ENCODE measurements at places on chromosomes 2 and 18.
A peak's percentile ranks its signal among the peaks of the same experiment; 100 is the strongest.

DNA sequence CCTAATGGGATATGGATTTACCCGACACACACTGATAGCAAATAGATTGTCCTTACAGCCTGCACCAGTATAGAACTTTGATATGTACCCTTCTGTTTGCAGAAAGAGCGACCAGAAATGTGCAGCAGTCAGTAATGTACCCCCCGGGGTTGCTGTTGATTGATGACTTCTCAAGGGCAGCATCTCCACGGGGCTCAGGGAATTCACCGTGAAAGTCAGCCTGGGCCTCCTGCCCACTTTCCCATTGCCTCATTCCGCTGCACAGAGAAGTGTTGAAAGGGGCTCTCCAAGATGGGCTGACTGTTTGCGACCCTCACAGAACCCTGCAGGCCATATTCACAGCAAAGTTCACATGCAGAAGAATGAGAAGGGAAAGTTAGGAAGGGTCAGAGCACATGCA, 241.3 kb downstream of the PRKCE start:
- no peak for DNase-seq

DNA sequence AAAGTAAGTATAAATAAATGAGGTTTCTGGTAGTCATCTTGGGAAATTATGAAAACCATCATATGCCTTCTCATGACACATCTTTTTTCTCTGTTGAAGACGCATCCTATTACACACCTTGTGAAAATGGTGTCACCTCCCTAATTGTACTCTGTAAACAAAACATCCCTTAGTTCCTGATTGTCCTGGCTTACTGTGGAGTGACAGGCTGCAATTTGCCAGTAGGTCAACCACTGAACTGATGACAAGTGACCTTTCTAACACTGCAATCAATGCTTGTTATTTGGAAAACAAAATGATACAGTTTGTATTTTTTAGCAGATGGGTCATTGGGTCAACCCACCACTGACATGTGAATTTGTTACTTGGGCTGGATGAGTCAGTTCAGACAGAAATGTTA, 219.5 kb downstream of the PTPRM start:
- no peak for DNase-seq

- DNase-seq: no peak
Observed at GRCh38 chr2:206031162-206031784, 54.7 kb downstream of the INO80D start.

DNA sequence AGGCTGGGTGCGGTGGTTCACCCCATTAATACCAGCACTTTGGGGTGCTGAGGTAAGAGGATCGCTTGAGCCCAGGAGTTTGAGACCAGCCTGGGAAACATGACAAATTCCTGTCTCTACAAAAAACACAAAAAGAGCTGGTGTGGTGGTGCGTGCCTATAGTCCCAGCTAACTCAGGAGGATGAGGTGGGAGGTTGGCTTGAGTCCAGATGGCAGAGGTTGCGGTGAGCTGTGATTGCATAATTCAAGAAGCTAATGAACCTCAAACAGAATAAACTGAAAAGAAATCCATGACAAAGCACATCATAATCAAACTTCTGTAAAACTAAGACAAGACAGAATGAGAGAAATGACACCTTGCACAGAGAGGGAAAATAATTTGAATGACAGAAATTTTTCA, 54.8 kb downstream of the SEMA4F start:
- DNase-seq: no peak

DNA sequence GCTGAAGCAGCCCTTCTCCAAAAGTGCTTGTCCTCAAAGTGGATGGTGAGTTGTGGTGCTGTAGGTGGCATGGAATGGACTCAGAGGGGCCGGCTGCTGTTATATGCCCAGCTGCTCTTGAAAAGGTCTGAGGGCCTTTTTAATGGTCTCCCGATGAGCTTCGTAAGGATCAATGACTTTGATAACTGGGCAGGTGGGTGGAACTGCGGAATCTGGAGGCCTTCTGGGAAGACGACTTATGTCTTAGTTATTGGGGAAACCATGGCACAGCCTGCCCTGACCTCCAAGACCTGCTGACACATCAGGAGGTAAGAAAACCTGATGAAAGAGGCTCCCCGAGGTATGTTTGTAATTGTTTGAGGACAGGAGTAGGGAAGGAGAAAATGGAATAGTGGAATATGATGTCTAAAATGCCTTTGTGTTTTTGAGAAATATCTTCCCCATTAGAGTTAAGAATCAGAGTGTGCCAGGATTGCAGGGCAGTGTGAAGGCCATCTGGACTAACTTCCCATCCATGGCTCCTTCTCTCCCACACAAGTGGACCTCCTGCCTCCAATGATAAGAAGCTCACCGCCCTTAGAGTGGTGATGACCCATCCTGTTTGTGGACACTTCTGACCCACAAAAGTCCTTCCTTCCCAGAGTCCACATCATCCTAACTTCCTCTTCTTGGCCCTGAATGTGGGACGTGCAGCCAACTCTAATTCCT, 236.1 kb downstream of the FHOD3 start:
- DNase-seq: no peak

DNA sequence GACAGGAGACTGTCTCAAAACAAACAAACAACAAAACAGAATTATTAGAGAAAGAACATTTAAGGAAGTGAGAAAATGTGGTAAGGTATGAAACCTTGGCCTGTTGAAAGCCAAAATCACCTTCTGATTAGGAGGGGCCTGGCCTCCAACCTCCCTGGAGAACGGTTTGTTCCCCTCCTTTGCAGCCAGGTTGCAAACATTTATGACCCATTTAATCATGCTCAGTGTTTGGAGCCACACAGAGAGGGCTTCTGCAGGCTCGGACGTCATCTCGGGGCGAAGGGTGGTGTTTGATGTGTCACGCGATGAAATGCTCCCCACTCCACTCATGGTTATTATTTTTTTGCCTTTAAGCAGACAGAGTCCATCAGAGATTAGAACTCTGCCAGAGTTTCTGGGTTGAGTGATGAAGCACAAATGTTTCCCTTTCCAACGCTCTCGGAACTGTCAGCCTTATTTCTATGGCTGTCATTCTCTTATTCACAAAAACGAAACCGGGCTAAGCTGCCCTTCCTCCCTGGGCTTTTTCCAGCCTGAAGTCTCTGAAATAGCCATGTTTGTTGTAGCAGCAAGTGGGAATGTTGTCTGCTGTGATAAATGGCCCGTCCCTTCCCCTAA, 33.6 kb upstream of the ROCK2 start:
- no peak for DNase-seq

GRCh38 chr2:238818561-238818960, 29.3 kb upstream of the TWIST2 start:
- DNase-seq: no peak

DNA sequence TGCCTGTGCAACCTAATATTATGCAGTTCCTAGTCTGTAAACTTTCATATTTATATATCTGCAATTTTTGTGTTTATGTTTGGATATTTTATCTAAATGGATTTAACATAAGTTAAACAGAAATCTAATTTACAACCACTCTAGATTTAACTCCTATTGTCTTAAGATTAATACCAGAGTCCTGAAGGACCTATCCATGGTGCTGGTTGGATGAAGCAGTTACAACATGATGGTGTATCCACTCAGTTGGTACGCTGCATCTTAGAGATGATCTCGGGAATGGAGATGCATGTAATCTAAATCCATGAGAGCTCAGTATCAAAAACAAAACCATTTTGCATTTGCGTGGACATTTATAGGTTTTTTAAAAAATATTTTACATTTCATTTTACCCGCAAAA, 745.9 kb upstream of the SLC8A1 start:
- DNase-seq: no peak

DNA sequence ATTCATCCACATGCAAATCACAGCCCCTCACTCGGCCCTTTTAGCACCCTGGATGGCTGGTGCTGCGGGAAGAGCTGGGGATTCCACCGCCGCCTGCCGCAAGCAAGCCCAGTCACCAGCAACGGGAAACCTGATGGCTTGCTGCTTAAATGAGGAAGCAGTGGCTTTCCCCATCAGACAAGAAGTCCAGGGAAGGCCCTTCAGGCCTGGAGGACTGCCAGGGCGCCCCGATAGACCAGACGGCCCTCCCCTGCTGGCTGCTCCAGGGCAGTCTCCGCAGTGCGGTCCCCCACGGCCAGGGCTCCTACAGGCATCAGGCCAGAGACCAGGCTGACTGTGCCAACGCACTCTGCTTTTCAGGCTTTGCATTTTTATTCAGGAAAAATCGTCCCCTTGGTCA, 439.1 kb downstream of the EIPR1 start:
- DNase-seq: no peak

DNA sequence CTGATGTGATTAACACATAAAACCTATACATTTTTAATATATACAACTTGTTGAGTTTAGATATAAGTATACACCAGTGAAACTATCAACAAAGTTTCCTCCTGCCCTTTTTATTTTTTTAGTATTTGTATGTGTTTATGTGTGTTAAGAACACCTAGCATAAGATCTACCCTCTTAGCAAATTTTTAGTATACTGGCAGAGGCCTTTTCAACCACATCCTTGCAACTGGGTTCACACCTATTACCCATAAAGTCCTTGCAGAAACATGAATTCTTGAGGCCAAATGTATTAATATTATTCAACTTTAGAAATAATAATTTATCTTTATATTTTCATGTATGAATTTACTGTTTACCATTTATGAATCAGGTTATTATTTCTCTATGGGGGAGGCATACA, 119.7 kb upstream of the CRIM1 start:
- DNase-seq: no peak

GRCh38 chr2:64283641-64284361, 139.6 kb upstream of the PELI1 start:
- peak; percentile 21 for DNase-seq

DNA sequence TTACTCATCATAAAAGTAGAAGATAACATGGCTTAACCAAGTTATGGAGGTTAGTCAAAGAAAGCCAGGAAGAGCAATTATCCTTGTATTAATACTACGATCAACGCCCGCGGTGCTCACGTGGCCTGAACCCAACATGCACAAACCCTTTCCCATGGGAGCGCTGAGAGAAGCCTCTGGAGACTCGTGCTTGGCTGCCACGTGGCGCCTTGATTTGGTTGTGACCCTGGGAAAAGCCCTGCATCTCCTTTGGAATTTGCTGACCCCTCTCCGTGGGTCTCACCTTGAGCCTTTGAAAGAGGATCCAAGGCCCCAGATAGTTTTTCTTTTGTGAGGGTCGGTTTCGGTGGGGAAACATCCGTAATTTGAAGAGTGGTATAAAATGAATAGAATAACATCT, 255.6 kb downstream of the DCDC2C start:
- no peak for DNase-seq

GRCh38 chr2:68971591-68972231, 2.7 kb upstream of the GKN1 start:
- no peak for DNase-seq

DNA sequence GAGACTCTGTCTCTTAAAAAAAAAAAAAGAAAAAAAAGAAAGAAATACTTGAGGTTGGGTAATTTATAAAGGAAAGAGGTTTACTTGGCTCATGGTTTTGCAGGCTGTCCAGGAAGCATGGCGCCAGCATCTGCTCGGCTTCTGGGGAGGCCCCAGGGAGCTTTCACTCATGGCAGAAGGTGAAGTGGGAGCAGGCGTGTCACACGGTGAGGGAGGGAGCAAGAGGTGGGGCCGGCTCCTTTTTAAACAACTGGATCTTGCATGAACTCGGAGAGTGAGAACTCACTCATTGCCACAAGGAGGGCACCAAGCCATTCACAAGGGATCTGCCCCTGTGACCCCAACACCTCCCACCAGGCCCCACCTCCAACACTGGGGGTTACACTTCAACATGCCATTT, 30.6 kb downstream of the CYP26B1 start:
- no peak for DNase-seq

GRCh38 chr18:44411262-44411905, 269.3 kb upstream of the SETBP1 start:
- DNase-seq: no peak

DNA sequence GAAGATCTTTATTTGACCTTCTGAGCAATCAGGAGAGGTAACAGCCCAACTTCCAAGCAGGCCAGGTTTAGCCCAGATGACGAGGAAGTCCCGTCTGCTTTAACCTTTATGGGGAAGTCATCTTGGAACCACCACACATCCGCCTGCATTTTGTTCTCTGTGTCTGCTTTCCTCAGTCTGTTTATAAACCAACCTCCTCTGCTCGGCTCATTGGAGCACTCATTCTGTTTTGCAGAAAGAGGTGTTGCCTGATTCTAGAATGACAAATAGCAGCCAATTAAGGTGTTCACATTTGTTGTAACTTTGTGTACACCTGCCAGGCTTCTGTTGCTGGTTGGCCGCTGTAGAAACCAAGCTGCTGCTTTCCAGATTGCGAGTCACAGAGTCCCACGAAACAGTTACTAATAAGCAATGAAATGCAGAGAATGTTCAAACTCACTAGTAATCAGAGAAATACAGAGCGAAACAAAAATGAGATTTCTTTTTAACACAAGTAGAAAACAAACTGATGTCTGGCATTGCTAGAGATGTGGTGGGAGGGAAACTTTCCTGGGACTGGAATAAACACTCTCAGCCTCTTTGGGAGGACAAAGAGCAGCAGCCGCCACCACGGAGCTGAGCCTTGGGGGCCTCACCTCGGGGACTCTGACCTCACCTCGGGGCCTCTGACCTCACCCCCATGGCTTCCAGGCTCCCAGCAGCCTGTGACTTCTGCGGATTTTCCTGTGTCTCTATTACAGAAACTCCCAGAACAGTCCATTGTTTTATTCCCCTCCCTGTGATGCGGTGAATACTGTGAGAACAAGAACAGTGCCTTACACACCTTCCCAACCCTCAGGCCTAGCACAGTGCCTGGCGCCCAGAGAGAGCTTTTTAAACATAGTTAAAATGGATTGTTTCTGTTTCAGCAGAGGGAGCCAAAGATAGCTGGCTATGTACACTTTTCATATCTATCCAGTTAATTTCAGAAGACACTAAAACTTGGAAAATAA, 64.0 kb downstream of the MBP start:
- DNase-seq: no peak

- no peak for DNase-seq
Observed at GRCh38 chr18:7940971-7941370, 373.9 kb downstream of the PTPRM start.

- no peak for DNase-seq
Observed at GRCh38 chr2:204074456-204074855, 137.9 kb downstream of the ICOS start.

DNA sequence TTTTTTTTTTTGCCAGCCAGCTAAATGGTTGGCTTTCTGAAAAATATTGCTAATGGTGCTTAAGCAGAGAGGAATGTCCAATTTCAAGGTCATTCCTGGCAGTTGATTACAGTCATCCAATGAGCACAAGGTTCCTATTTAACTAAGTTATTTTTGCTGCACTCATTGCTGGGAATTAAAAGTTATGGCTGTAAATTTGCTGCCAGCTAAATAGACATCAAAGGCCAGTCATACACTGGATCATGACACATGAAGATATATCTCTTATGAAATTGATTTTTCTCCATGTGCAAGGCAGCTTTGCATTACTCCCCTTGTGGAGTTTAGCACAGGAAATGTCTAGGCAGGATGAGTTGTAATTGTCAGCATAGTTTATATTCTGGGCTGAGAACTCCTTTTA, 1898.4 kb upstream of the CELF4 start:
- no peak for DNase-seq

GRCh38 chr2:96913398-96914202, 43.7 kb upstream of the SEMA4C start:
- DNase-seq: peak; percentile 64

- no peak for DNase-seq
Observed at GRCh38 chr2:80048296-80048695, 256.3 kb downstream of the LRRTM1 start.
